GM20000 (cell line): ENCODE measurements at places on chromosomes 6 and 20.
A peak's percentile ranks its signal among the peaks of the same experiment; 100 is the strongest.

GRCh38 chr6:35244551-35244950 is 15.0 kb upstream of the ZNF76 start:
- no peak for DNase-seq

DNA sequence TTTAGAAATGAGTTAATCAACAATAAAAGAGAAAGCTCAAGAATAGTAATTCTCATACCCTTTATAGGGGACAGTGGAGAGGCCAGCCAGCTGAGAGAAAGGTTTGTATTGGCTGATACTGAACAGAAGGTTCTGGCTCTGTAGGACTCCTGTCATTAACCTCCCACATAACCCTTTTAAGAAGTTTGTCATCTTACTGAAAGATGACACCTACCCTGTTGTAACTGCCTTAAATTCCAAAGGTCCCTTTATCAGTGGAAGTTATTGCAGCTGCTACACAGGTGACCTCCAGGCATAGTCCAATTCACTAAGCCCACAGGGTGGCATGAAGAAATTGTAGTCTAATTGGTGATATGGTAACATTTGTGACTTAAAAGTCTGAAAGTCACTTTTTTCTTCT is 790.1 kb downstream of the TENT5A start:
- DNase-seq, result no peak

- no peak for DNase-seq
Observed at GRCh38 chr6:34005901-34006531, 139.9 kb downstream of the GRM4 start.

DNA sequence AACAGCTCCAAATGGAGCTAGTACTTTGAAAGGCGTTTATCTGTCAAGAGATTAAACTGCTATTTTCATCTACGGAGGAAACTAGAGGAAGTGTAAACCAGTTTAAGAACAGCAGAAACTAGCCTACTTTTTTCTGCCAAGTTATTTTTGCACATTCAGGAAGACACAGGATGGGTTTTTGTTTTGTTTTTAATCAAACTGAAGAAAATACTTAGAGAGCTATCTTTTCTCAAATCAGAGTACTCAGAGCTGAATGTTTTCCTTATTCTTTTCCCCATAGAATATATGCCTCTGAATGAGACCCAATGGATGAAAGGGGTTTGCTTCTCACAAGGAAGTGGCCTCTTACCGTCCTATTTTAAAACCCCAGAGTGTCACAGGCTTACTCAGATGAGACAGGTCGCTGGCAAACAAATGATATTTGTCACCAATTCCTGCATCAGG is 538.5 kb downstream of the CD83 start:
- peak; percentile 15 for DNase-seq

- peak; percentile 51 for DNase-seq
Observed at GRCh38 chr20:33811776-33812151, 616 bp downstream of the CHMP4B start.

DNA sequence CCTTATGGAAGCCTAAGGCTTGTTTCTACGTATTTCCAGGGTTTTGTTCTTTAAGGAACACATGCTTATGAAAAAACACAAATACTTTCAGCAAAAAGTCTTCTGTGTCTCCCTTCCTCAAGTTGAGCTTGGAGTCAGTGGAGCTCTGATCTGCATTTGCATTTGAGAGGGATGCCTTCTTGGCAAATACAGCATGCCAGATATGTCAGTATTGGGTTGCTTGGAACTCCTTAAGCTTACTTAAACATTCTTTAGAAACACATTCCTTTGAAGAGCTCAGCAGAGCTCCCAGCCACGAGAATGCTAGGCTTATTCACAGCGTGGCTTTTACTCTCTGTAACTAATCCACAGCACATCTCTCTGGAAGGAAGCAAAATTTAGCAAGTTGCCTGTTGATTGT is 68.3 kb downstream of the ANKRD6 start:
- no peak for DNase-seq

DNA sequence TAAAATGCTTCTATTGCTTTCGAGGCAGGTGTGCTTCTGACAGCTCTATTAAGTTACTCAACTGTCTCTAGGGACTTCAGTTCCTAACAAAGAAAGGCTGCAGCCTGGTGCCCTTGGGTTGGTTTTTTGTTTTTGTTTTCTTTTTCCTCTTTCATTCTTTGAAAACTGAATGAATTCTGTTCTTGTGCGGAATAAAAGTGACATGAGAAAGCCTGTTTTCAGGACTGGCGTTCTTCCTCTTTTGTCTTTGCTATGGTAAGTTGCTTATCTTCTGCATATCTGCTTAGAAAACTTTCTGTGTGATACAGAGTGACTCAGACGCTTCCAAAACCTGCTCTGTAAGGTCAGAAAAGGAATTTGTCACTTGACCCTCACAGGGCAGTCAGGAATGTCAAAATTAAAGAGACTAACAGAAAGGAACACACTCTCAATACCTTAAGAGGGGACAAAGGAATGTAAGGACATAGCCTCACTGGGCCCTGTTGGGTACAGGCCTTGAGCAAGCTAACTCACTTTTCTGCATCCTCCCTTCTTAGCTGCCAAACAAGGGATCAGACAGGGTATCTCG is 56.2 kb upstream of the NHSL1 start:
- no peak for DNase-seq

DNA sequence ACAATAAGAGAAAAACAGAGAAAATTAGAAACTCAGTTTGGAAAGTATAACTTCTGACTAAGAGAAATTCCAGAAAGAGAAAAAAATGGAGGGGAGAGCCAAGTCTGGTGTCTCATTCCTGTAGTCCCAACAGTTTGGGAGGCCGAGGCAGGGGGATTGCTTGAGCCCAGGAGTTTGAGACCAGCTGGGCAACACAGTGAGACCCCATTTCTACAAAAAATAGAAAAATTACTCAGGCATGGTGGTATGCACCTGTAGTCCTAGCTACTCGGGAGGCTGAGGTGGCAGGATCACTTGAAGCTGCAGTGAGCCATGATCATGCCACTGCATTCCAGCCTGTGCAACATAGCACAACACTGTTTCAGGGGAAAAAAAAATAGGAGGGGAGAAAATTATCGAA is 3.1 kb upstream of the KIF3B start:
- DNase-seq, result no peak

- peak; percentile 47 for DNase-seq
Observed at GRCh38 chr20:47468290-47469050, 33.2 kb upstream of the NCOA3 start.

- DNase-seq, result peak; percentile 58
Observed at GRCh38 chr6:43683708-43684455, 3.7 kb downstream of the MRPS18A start.

- no peak for DNase-seq
Observed at GRCh38 chr6:163094881-163095280, 319.6 kb upstream of the QKI start.

GRCh38 chr6:141163107-141163506 is 969.6 kb upstream of the GJE1 start:
- no peak for DNase-seq

GRCh38 chr20:9968015-9968414 is 66.8 kb upstream of the ANKEF1 start:
- no peak for DNase-seq

GRCh38 chr6:40963019-40963418 is 76.0 kb downstream of the UNC5CL start:
- no peak for DNase-seq

DNA sequence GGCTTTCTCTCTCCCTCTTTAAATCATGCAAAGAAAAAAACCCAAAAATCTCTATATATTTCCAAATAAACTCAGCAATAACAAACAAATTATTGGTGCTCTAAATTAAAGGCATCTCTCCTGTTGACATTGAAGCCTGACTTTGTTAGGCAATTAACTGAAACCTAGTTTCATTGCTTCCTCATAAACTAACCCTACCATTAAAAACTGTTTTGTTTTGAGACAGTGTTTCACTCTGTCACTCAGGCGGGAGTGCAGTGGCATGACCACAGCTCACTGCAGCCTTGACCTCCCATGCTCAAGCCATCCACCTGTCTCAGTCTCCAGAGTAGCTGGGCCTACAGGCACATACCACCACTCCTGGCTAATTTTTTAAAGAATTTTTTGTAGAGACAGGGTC is 34.9 kb downstream of the PIGU start:
- DNase-seq, result no peak

DNA sequence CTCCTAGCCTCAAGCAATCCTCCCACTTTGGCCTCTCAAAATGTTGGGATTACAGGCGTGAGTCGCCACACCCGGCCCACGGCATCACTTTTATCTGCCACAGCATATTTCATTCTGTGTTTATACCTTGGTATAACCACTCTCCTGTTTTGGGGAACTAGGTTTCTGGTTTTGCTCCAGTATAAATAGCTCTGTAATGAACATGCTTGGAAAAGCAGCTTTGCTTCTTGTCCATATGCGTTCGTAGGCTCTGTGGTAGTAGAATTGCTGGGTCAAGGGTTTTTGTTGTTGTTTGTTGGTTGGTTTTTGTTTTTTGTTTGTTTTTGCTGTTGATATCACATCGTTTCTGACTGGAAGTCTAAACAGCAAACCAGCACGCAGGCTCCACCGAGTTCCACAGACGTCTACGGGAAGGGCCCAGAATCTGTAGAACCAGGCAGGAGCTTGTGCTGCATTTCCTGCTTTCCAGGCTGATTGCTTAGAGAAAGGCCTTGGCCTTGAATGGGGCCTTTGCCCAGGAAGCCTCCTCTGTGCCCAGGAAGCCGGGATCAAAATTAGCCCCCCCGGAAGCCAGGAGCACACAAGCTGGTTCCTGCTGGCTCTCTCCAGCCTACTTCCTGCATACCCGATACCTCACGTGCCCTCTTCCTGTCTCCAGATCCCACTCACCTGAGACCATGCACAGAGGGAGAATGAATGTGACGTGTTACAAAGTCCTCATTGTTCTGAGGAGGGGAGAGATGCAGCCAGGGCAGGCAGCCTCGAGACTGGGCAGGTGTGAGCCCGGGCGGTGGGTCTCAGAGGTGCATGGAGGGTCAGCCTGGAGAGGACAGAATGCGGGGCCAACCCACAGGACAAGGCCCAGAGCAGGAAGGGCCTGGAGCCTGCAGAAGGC is 34.7 kb downstream of the AAR2 start:
- DNase-seq, result no peak

GRCh38 chr6:74607934-74608333 is 597.9 kb downstream of the COL12A1 start:
- no peak for DNase-seq

GRCh38 chr6:6193221-6193745 is 127.2 kb downstream of the F13A1 start:
- no peak for DNase-seq

DNA sequence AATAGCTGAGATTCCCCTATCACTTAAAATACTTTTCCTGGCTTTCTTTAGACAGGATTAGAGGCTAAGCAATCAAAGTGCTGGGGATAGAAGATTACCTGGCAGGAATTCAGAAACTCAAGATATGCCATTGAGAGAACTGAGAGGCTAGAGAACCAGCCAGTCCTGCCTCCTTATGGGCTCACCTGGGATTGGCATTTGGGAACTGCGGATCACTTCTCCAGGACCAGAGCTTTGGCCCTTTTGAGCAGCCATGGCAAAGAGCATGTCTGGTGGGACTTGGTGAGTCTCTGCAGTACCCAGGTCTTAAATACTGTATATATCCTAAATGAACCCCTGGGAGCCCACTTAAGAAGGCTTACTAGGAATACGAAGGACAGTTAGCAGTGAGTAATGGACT is 399.1 kb downstream of the BTBD3 start:
- DNase-seq, result no peak

- DNase-seq, result no peak
Observed at GRCh38 chr20:32281711-32282110, 4.3 kb downstream of the KIF3B start.

- no peak for DNase-seq
Observed at GRCh38 chr6:105626295-105627158, 223.6 kb upstream of the PREP start.

DNA sequence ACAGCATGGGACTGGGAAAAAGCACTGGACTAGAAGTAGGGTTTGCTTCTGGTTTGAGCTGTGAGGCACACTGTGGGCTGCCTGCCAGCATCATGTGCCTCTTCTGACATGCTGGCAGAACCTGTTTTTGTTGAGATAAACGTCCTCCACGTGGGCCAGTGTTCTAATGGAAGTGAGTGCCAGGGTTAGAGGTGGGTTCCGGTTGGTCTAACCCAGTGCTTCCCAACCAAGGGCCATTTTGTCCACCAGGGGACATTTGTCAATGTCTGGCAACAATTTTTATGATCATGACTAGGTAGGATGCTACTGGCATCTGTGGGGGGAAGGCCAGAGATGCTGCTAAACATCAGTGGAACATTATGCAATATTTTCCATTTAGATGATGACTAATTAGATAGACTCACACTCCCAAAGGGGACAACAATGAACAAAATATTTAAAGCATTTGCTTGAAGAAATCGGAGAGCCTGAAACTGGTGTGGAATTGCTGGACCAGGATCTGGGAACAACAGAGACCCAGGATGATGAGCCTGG is 7.8 kb upstream of the APMAP start:
- no peak for DNase-seq

GRCh38 chr6:113631666-113632065 is 225.5 kb upstream of the MARCKS start:
- no peak for DNase-seq

- DNase-seq, result no peak
Observed at GRCh38 chr6:111997853-111998208, 56.1 kb upstream of the CCN6 start.

DNA sequence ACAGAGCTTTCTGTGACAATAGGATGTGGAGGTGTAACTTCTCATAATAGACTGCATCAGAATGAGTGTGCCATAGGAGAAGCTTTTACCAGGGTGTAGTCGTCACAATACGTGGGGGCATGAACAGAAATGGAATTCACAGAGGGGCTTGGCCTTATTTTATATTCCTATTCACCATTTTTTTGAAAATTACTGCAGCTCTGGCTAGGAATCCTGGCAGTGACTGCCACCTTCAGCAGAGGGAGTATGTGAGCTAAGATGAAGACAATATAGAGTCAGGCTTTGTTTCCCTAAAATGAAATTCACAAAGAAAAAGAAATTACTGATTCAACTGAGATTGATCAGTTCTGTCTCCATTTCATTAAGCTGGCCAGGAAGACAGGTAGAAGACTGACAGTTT is 13.9 kb downstream of the TOMM6 start:
- no peak for DNase-seq

DNA sequence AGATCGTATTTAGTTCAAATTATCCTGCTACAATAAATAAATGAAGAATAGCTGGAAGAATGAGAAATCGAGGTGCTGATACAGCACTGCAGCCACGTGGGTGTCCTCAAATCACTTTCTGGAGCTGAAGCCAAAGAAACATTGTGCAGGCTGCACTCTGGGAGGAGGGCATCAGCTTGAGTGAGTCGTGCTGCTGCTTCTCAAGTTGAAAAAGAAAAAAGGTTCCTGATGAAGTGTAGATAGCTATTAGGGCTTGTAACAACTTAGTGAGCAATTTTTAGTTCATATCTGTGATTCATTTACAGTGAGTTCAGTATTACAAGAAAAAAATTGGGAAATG is 40.5 kb downstream of the DSE start:
- DNase-seq, result no peak

GRCh38 chr6:12598919-12599318 is 117.6 kb upstream of the PHACTR1 start:
- no peak for DNase-seq
